ENCODE measurements at places on chromosomes 6 and 20. TPM values are rescaled to one million over a fixed set of nuclear protein-coding genes. Genes with fewer than 3 reads are reported as not detected.
A peak's percentile ranks its signal among the peaks of the same experiment; 100 is the strongest.

The PCSK2 gene
- 0.22 TPM for total RNA-seq

GRCh38 chr6:72740135-72740534, 118.3 kb downstream of the KCNQ5 start:
- H3K27me3 ChIP-seq, result no peaks in the 10 kb centered on the region
- no peak overlapping the region for H3K27ac ChIP-seq
- no peak overlapping the region for H3K4me3 ChIP-seq
- no peak for DNase-seq
- no peaks in the 10 kb centered on the region for H3K36me3 ChIP-seq

- peaks cover 10% of the 10 kb centered on the region for H3K4me1 ChIP-seq
- H3K27ac ChIP-seq, result no peak overlapping the region
- no peaks in the 10 kb centered on the region for H3K36me3 ChIP-seq
- no peak for DNase-seq
- no peak overlapping the region for H3K4me3 ChIP-seq
Observed at GRCh38 chr6:3422435-3423070, 34.3 kb downstream of the SLC22A23 start.

DNA sequence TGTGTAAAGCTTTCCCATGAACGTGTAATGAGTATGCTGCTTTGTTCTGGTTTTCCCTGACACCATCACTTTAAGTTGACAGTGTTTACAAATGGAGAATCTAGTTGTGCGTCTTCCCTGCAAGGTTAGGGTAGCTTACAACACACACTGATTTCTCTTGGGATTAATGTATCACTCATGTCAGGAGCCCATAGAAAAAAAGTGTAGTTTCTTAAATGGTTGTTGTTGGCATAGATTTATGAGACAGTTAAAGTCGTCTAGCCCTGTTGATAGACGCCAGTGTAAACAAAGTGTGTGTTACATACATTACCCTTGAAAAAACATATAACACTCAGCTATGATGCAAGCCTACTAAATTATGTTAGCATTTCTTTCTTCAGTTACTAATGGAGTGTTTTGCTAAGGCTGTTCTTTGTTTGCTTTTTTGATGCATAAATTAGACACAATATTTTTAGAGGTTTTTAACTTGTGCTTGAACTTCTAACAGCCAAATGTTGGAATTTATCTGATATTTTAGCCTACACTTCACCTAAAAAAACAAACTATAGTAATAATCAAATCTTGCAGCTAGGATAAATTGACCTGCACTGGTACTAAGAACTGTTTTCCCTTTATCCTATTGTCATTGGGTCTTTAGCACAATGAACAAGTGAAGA, 88.6 kb downstream of the RNF217 start:
- H3K27ac ChIP-seq, result no peak overlapping the region
- DNase-seq, result no peak

The SLC22A23 gene
- 5.3 TPM for total RNA-seq

The GINS1 gene
- total RNA-seq, result 2.4 TPM

GRCh38 chr6:14695579-14695978, 550.3 kb upstream of the JARID2 start:
- H3K4me3 ChIP-seq, result no peak overlapping the region
- H3K27ac ChIP-seq, result no peak overlapping the region
- DNase-seq, result peak; percentile 31
- H3K36me3 ChIP-seq, result no peaks in the 10 kb centered on the region
- H3K4me1 ChIP-seq, result no peaks in the 10 kb centered on the region
- H3K27me3 ChIP-seq, result no peaks in the 10 kb centered on the region

DNA sequence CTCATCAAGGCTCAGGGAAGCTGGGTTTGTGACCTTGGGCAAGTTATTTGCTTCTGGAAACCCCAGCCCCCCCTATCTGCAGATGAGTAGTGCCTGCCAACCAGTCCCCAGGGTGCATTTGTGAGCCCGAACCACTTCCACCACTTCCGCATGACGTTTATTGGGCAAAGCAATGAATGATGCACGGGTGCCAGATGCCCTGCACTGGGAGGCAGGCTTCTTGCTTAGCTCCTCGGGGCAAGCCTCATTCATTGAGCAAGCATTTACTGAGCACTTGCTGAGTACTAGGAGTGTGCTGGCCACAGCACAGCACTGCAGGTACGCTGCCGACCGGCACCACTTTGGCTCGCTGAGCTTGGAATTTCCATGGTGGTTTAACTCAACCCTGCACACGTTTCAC, 60.2 kb downstream of the GNAS-AS1 start:
- no peak for DNase-seq
- no peaks in the 10 kb centered on the region for H3K36me3 ChIP-seq
- no peak overlapping the region for H3K27ac ChIP-seq
- H3K27me3 ChIP-seq, result no peaks in the 10 kb centered on the region
- no peaks in the 10 kb centered on the region for H3K4me1 ChIP-seq
- no peak overlapping the region for H3K4me3 ChIP-seq

- DNase-seq, result no peak
- no peaks in the 10 kb centered on the region for H3K36me3 ChIP-seq
- H3K27ac ChIP-seq, result no peak overlapping the region
Observed at GRCh38 chr6:158304254-158304653, 8.0 kb upstream of the TULP4 start.

The EEF1A2 gene
- 18.1 TPM for total RNA-seq

The SLC22A16 gene
- 0.79 TPM for total RNA-seq

DNA sequence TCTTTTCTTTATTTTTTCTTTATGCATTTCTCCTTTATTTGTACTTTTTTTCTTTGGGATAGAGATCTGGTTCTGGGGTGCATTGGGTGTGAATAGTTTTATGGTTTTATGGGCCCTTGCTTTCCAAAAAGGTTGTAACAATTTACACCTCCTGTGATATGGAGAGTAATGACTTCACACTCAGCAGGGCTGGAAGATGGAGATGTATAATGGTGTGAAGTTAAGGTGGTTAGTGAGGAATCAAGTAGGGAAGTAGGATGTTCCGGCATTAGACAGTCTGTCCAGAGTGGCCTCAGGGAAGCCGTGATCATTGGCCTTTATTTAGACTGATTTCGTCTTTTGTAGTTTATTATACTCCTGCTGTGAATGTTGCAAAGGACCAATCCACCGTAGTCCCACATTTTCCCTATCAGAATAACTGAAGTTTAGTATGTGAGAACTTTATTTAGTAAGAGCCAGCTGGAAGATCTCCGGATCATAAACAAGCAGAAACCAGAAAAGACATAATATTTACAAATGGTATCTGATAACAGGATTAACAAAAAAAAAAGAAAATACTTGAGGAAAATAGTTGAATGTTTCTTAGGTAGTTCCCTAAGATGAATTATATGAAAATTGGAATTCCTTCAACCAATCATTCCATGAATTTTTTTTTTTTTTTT, 255.5 kb downstream of the TBC1D7 start:
- H3K4me3 ChIP-seq, result no peak overlapping the region
- DNase-seq, result no peak
- peaks cover 2% of the 10 kb centered on the region for H3K4me1 ChIP-seq
- no peaks in the 10 kb centered on the region for H3K36me3 ChIP-seq
- H3K27me3 ChIP-seq, result no peaks in the 10 kb centered on the region

DNA sequence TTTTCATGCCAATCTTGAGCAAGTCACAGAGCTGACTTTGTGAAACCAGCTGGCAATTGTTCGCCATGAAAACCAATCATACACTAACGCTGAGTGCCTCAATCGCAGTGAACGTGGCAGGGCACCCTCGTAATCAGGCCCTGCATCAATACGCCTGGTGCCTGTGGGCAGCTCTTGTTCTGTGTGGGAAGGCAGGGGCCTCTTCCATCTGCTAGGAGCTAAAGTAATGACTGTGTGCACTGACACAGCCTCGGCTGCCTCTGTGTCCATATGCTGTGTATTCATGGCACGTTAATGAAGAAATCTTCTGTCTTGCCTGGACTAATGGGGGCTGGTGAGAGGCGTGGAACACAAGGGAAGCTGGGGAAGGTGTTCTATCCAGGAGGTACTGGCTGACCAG, 27.8 kb upstream of the SYNDIG1 start:
- no peak for DNase-seq
- H3K27me3 ChIP-seq, result no peaks in the 10 kb centered on the region
- no peak overlapping the region for H3K27ac ChIP-seq
- H3K4me3 ChIP-seq, result no peak overlapping the region
- no peaks in the 10 kb centered on the region for H3K4me1 ChIP-seq

GRCh38 chr6:39217177-39217864, 12.0 kb downstream of the KCNK5 start:
- peaks cover 29% of the 10 kb centered on the region for H3K36me3 ChIP-seq
- no peaks in the 10 kb centered on the region for H3K27me3 ChIP-seq
- no peaks in the 10 kb centered on the region for H3K4me1 ChIP-seq
- H3K4me3 ChIP-seq, result peak overlapping the region; percentile 5

DNA sequence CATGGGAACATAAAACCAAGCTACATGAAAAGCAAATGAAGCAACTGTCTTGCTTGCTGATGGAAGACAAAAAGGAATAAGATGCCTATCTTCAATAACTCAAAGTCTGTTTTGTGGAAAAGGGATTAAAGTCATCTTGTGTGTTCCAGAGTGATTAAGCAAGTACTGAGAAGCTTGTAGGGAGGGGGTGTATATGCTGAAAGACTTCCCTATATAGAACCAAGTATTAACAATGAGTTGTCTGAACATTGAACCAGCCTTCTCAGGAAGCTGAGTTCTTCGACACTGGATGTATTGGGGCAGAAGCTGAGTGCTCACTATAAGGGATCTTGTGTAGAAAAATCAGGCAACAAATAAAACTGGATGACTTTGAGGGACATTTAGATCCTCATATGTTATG, 451.8 kb downstream of the CD83 start:
- H3K27ac ChIP-seq, result no peak overlapping the region
- no peaks in the 10 kb centered on the region for H3K27me3 ChIP-seq
- no peaks in the 10 kb centered on the region for H3K36me3 ChIP-seq
- no peaks in the 10 kb centered on the region for H3K4me1 ChIP-seq
- DNase-seq, result no peak

GRCh38 chr6:66796987-66797386, 1090.0 kb upstream of the EYS start:
- no peaks in the 10 kb centered on the region for H3K4me1 ChIP-seq
- no peak for DNase-seq
- H3K27ac ChIP-seq, result no peak overlapping the region
- H3K36me3 ChIP-seq, result no peaks in the 10 kb centered on the region
- no peak overlapping the region for H3K4me3 ChIP-seq

DNA sequence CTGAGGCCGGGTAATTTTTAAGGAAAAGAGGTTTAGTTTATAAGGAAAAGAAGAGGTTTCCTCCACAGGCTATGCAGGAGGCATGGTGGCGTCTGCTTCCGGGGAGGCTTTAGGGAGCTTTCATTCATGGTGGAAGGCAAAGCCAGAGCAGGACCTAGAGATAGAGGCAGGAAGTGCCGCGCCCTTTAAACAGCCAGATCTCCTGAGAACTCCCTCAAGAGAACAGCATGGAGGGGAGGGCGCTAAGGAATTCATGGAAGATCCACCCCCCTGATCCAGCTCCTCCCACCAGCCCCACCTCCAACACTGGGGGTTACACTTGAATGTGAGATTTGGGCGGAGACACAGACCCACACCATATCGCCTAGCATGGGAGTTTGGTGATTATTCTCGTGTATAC, 13.9 kb upstream of the DACT2 start:
- H3K4me1 ChIP-seq, result no peaks in the 10 kb centered on the region
- no peak overlapping the region for H3K4me3 ChIP-seq
- no peak for DNase-seq
- H3K27me3 ChIP-seq, result no peaks in the 10 kb centered on the region
- H3K27ac ChIP-seq, result no peak overlapping the region
- no peaks in the 10 kb centered on the region for H3K36me3 ChIP-seq

The EMILIN3 gene
- total RNA-seq, result 0.50 TPM

The TBC1D32 gene
- 12.4 TPM for total RNA-seq
